Stimulated activated CD8-positive, alpha-beta memory T cell treated with anti-CD3 and anti-CD28 coated beads, Interleukin-4, amount 100 ng/mL, for 4 hours (primary cell): ENCODE measurements at places on chromosomes 6 and 20.

DNA sequence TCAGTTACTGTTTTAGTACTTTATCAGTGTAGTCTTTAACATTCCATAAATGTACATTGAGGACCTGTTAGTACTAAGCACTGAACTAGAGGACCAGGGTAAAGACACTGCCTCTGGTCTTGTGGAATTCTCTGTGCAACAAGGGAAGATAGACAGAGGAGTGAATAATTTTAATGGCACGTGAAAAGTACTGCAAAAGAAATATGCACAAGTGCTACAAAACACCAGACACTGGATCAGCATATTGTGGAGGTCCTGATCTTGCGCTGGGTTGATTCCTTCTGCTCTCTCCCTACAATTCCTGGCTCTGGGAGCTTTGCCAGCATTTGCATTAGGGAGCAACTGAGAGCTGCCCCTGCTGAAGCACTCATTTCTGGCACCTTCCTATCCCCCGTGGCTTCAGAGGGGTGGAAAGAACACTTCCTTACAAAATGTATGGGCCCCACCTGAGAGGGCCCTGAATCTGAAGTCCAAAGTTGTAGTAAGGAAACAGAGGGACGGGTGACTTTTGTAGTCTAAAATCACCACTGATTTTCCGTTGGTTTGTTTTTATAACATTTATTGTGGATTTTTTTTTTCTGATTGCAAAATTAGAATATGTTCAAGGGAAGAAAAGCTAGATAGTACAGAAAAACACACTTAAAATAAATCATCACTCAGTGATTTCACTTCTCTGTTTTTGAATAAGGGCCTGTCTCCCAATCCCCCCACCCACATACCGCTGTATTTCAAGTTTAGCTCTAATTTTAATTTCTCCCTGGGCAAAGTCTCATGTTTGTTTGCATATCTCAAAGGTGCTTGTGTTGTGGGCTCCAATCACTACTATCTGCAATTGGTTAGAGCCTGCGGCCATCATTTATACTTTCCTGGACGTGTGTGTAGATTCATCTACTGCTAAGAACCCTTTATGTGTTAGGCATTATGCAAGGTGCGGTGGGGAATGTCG lies 4.9 kb downstream of the PKIG start:
- DNase-seq, result no peak

GRCh38 chr20:41798930-41799502 lies 180.8 kb upstream of the CHD6 start:
- DNase-seq, result no peak

- no peak for DNase-seq
Measured at GRCh38 chr6:14791526-14791925, 454.3 kb upstream of the JARID2 start.

GRCh38 chr20:23136893-23137745 lies 51.0 kb upstream of the CD93 start:
- DNase-seq, result no peak

DNA sequence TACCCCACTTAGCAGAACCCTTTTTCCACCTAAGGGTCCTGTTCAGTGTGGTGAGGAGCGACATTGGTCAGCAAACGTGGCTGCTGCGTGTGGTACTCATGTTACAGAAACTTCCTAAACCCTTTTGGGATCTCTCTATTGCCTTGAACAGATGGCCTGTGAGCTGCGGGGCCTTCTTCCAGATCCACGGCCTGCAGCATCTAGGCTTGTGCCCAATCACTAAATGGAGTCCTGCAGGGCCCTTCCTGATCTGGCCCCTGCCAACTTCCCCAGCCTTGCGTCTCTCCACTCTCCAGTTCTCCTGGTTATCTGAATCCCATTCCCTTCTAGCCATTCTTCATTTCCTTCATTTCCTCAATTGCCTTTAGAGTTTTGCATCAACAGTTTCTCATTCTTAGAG lies 85.6 kb downstream of the PDE7B start:
- no peak for DNase-seq

DNA sequence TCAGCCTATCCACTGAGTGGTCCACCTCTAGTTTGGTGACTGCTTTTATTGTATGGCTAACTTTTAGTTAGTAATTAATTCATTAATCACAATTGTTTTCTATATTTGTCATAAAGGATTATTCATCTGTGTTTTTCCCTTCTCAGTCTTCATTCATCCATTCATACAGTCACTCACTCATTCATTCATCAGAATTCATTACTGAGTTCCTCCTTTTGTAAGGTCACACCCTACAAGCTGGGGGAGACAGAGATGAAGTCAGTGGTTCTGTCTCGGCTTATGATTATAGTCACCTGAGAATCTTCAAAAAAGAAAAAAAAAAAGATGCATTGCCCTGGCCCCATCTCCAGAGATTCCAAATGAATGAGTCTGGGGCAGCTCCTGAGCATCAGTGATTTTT lies 257.1 kb downstream of the ADGB start:
- no peak for DNase-seq

DNA sequence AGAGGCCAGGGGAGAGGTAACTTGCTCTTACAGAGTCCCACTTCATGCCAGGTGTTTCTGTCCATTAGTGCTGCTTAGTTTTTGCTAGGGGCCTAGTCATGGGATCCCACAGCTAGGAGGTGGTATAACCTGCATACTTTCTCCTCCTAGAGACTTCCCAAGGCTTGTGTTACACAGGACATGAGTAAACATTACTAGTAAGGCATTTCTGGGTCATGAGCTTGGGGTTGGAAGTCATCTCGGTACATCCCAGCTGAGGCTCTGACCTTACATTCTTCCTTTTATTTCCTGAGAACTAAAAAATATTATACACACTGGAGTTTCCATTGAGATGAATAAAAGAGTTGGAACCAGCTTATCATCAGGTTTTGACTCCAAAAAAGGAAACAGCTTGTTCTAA lies 20.9 kb upstream of the PNPLA1 start:
- no peak for DNase-seq

- DNase-seq, result no peak
Measured at GRCh38 chr20:21048841-21049273, 57.3 kb downstream of the LINC00237 start.

GRCh38 chr6:11208854-11209253 lies 23.6 kb downstream of the NEDD9 start:
- DNase-seq, result no peak

- no peak for DNase-seq
Measured at GRCh38 chr20:2800521-2801285, at the start of gene CPXM1. Gene CPXM1, minus strand, starts transcription at chr20:2800627. Its CDS starts 55 bp downstream, at chr20:2800572.

DNA sequence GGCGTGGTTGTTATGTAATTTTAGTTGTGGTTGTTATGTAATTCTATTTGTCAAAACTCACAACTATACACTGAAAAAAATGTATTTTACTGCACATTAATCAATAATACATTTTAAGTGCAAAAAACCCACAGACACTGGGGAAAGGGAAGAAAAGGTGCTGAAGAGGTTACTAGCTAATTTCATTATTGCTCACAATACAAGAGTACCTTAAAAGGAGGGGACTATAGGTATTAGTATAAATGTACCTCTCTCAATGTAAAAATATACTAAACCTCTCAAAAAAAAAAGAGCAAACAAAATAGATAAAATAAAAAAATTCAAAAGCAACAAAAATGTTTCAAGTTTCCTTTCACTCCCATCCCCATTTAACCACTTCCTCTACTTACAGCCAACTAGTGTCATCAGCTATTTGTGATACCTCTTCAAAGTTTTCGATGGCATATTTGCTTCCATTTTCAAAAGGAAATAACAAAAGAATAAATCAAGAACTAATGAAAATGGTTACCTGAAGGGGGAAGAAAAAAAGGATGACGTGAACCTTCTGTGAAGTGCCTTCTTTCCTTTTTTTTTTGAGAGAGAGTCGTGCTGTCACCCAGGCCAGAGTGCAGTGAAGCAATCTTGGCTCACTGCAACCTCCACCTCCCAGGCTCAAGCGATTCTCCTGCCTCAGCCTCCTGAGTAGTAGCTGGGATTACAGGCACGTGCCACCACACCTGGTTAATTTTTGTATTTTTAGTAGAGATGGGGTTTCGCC lies 30.2 kb downstream of the RANBP9 start:
- no peak for DNase-seq

DNA sequence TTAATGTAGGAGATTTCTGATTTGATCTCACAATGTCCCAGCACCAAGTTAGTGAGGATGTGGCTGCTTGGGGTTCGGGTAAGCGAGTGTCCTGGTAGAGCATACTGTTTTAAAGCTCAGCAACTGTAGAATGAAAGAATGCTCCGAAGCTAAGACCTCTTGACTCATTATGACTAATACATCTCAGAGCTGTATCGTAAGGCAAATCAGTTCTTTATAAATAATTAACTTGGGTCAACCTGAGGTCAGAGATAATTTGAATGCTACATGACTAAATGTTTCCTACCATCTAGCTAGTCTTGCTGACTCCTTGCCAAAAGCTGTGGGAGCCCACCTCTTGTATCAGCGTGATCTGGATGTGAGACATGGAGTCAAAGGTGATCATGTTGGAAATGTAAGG lies 128.8 kb upstream of the PDE7B start:
- no peak for DNase-seq

- DNase-seq, result no peak
Measured at GRCh38 chr6:158655569-158656450, 6.0 kb downstream of the SYTL3 start.

DNA sequence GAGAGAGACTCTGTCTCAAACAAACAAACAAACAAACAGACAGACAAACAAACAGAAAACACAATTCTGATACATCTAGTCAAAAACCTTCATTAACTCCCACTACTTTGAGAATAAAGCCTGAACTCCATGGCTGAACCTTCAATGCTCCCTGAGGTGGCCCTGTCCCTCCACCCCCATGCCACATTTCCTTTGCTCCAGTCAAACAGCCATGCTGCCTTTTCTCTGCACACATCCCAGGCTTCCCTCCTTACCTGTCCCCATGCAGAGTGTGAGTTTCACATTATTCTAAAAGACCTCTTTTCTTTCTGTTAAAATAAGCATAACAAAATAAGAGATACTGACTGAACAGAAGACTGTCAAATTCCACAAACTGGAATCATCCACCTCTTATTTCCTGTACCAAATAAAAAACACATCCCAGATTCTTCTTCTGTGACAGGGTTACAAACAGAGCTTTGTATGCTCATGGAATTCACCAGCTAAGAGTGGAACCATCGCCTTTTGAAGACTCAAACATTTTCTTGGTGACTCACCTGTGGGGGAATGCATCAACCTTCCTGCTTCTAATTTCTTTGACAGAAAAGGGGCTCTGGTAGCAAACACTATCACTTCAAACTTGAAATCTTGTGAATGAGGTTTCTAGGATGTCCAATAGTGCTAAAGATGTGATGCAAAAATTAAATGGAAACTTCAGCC lies 71.0 kb upstream of the SLC22A16 start:
- DNase-seq, result no peak

GRCh38 chr6:56087421-56087820 lies 160.0 kb downstream of the COL21A1 start:
- no peak for DNase-seq

DNA sequence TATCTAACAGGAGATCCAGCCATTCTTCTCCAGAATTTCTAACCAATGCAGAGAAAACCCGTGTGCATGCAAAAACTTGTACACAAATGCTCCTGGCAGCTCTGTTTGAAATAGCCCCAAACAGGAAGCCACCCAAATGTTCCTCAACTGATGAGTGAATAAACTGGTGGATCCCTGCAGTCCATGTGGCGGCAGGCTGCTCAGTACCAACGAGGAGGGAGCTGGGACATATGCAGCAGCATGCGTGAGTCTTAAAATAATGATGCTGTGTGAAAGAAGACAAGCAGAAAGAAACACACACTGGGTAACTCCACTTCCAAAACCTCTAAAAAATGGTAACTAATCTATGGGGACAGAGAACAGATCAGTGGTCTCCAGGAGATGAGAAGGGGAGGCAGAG lies 542.1 kb upstream of the AGPAT4 start:
- DNase-seq, result no peak

DNA sequence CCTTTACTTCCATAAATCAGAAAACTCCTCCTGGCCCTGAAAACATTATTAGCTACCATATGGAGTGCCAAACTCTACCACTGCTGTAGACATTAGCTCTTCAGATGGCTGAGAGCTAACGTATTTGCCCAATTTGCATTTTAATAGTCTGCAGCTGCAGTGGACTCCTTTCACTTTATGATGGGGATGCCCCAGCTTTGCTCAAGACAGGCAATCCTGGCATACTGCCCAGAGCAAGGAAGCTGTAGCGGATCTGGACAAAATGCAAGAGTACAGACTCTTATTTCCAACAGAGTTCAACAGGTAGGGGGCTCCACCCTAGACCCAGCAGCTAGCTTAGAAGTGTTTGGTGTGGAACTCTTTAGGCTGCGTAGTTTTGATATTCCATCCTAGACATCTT lies 246.7 kb downstream of the FOXC1 start:
- DNase-seq, result no peak

GRCh38 chr20:39877788-39878187 lies 811.2 kb downstream of the MAFB start:
- DNase-seq, result no peak

DNA sequence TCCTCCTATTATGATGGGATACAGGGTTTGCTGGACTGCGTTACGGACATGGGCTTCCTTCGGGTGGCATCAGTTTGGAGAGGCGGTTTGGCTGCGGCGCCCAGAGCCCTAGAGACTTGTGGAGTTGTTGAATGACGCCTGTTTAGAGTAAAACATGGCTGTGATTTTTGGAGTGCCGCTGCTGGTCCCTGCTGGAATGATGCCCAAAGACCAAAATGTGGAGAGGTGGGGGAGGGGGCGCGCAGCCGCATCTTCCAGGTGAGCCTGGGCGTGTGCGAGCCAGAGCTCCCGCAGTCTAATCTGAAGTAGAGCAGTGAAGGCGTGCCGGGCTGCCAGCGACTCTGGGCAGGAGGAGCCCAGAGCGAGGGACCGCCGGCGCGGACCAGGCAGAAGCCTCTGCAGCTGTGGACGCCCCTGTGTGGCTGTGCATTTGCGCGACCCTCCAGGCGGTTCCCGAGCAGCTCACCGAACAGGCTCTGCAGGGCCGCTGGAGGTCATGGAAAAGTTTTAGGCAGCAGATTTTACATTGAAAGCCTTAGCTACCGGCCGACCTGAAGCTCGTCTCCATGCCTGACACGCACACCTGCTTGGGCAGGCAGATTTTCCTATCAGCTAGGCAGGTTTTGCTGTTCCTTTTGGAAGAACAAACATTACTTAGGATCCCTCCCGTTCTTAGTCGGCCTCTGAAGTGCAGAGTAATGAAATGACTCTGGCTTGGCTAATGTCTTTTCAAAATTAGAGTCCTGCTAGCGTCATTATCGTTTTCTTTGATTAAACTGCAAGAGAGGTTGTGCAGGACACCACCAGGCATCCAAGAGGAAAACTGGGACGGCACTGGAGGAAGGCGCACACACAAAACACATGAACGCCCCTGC lies 298.2 kb downstream of the PHACTR1 start:
- DNase-seq, result no peak

- DNase-seq, result no peak
Measured at GRCh38 chr20:45230631-45231030, 9.5 kb downstream of the SEMG2 start.

- DNase-seq, result no peak
Measured at GRCh38 chr20:9628141-9628540, 113.8 kb downstream of the LAMP5 start.
